ENCODE measurements at places on chromosomes 7 and 10.
A peak's percentile ranks its signal among the peaks of the same experiment; 100 is the strongest.

DNA sequence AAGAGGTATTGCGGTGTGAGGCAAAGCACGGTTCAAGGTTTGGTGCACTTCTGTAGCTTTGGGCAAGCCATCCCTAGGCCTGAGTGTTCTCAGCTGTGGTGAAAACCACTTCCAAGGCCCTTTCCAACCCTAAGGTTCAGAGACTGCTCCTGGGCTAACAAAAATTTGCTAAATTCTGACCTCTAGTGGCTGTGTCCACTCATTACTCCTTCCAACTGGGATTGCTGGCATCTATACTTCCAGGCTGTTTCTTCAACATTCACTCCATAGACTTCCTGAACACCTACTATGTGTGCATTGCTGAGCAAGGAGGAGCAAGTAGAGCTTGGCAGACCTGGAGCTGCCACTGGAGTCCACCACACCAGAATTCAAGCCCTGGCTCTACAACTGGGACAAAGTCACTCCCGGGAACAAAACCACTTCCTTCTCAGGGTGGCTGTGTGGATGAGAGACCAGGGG lies 29.3 kb upstream of the SH3PXD2A start:
- no peak for DNase-seq

GRCh38 chr10:1156616-1156886 lies 100.4 kb downstream of the WDR37 start:
- no peak for DNase-seq

DNA sequence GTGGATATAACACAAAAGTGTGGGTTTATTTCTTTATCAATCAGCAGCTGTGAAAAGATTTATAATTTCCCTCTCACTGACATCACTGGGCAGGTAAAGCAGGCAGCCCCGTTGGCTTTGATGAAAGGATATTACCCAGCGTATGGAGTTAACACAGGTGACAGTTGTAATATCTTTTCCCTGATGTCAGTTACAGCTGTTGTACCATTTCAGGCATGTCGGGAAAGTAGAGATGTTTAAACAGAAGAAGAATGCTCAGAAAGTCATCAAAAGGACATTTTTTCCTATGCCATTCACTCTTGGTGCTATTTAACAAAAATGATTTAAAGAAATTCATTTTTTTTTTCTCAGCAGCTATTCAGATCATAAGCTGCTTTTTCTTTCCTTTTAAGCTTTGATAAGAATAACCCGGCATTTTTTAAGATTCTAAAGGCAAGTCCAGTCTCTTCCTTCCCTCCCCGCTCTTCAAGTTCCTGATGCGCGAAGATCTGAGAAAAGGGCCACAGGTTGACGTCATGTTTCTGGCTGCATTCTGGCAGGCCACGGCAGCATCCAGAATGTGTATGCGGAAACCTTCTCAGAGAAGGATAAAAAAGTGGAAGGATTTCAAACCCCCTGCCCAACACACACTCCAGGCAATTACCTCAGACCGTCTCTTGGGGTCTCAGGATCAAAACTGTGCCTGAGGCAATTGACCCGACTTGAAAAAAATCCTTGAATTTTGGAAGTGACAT lies 32.5 kb upstream of the ADAM12 start:
- DNase-seq = no peak

- no peak for DNase-seq
Observed at GRCh38 chr7:128231021-128231420, 10.1 kb upstream of the LEP start.

DNA sequence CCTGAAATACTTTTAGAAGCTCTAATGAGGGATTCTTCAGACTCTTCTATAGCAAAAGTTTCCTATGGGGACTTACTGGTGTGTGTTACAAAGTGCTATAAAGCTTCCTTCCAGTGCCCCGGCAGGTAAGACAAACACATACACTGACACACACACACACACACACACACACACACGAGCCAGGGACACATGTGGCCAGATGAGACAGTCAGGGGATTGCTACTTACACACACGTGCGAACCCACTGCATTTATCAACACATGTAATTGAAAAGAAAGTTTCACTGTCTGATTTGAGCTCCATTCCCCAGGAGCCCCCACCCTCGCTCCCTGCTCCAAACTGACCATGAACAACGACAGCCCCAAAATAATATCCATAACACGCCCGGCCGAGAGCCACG lies 119.8 kb downstream of the PRPF18 start:
- DNase-seq = no peak

DNA sequence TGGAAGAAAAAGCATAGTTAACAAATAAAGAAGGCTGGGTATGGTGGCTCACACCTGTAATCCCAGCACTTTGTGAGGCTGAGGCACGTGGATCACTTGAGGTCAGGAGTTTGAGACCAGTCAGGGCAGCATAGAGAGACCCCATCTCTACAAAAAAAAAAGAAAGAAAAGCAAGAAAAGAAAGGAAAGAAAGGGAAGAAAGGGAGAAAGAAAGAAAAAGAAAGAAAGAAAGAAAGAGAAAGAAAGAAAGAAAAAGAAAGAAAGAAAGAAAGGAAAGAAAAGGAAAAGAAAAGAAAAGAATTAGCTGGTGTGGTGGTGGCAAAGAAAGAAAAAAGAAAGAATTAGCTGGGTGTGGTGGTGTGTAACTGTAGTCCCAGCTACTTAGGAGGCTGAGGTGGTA lies 3.1 kb upstream of the HILPDA start:
- no peak for DNase-seq

DNA sequence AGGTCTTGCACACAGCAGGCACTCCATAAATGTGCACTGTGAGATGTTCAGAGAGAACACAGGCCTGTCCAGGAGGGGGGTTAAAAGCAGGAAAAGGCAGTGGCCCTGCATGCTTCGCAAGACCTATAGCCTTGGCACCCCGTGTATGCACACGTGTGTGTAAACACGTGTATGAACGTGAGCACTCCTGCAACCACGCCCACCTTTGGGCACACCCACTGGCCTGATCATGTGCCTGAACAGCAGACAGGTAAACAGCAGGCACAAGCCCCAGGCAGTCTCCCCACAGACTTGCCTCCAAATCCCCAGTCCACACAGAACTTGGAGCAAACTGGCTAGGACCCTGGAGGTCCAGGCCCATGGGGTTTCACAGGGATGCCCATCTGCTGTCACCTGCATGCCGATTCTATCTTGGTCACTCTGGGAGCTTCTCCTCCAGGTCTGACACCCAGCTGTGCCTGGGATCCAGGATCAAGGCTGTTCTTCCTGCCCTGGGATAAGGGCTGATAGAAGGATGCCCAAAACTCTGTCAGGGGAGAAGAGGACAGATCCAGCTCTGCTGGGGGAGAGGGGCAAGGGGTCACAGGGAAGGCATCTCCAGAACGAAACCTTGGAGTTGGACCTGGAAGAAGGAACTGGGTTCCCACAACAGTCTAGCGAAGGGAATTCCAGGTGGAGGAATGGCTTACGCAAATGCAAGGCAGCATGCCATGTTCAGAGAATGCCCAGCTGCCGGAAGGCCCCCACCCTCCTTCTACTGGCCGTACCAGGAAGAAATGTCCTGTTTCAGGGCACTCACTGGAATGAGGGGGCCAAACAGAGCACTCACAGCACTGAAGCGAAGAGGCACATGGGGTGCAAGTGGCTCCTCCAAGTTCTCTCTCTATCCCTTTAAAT lies 14.3 kb upstream of the ZMIZ1 start:
- no peak for DNase-seq

DNA sequence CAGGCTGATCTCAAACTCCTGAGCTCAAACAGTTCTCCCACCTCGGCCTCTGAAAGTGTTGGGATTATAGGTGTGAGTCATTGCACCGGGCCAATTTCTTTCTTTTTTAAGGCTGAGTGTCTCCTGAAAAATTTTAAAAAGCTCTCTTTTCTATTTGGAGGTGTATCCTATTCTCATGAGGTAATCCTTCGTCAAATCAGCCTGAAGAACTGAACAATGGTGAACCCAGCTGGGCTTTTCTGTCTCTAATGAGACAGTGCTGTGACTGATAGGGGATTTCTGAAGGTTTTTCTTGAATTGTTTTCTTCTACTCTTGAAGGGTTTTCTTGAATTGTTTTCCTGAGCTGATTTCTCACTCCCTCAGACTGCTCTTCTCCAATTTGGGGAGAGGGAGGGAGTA lies 30.9 kb upstream of the CALU start:
- no peak for DNase-seq

DNA sequence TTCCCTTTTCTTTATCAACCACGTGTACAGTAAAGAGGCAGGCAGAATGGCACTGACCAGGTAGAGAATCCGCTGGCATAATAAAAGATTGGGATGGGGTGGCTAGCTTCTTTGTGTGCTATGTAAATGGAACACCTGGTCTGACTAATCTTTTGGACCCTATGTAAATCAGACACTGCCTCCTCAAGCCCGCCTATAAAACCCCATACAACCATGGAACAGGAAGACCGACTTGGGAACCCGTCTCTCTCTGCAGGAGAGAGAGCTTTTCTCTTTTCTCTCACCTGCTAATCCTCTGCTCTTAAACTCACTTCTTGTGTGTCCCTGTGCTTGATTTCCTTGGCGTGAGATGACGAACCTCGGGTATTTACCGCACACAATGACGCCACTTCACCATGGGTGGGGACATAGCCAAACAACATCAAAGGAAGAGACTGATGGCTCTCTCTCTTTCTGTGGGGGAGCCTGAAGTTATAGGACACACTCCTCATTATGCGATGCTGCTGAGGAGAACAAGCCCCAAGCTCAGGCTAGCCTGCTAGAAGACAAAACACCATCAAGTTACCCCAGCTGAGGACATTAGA lies 94.2 kb downstream of the ARL5B start:
- DNase-seq = no peak

DNA sequence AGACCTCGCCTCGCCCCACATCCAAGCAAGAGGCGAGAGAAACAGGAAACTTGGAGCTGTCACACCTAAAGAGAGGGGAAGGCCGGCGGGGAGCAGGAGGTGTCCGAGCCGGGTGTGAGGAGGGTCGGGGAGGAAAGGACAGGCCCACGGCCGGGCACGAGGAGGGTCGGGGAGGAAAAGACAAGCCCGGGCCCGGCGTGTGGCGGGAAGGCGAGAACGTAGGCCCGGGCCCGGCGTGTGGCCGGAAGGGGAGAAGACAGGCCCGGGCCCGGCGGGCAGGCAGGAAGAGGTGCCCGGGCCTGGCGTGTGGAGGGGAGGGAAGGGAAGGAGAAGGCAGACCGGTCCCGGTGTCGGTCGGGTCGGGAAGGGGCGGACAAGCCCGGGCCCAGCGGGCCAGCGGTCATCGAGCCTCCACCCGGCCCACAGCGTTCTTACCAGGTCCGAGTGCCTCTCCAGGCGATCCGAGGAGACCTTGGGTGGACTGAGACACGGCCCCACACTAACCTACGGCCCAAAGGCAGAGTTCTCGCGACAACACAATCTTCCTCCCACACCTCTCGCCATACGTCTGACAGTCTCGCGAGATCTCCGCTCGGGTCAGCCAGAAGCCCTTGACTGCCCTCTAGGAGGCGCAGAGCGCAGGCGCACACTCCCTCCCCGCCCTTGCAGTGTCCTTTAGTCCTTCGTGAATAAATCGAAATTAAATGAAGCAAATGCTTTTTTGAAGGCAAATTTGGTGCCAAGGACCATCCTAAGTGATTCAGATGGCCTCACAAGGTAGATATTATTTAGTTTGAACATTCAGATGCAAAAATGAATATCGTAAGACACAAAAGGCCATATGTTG lies at the start of gene NCOA4:
Gene NCOA4 (minus strand): TSS at position 533 of the 847 bp plus-strand sequence. CDS start 13,943 bp downstream, outside the sequence.
- peak; percentile 91 for DNase-seq

DNA sequence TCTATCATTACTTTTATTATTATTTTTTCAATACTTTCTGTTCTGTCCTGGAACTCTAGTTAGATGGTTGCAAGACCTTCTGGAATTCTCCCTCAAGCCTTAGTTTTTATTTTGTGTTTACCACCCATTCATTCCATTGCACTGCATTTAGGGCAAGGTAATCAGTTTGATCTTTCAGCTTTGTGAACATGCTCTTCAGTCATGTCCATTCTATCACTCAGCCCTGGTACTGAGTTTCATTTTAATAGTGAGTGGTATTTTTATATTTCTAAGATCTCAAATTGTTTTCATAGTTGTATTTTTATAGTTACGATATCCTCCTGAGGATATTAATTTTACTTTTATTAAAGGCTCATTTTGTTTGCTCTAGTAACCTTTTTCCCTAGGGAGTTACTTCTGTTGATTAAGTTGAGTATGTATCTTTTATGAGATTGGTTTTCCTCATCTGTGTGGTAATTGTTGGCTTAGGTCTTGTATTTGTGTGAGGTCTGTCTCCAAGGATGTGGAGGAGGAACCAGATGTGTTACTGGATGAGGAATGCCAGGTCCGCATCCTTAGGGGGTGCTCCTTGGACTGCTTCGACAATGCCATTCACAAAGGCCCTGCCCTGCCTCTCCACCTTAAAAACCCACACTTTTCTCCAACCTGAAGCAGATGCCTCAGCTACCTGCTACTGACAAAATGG lies 46.7 kb upstream of the RAB18 start:
- DNase-seq = no peak

DNA sequence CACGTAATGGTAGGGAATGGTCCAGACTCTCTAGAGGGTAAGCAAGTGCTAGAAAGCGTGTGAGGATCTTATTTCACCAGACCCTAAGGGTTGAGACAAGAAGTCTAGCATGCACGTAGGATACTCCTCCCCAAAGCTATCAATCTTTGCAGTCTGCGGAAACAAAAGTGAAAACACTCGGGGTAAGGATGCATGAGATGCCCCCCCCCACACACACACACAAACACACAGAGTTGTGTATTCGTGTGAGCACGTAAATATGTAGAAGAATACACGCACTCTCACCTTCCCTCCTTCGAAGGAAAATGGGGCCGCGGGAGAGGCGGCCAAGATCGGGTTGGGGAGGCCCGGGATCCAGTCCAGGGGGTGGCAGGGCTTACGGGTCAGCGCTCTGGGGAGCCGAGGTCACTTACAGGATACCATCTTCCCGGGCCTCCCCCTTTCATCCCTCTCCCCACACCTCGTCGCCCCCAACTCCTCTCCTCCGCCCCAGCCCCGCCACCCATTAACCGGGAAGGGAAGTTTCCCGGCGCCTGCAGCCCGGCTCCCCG lies 455 bp downstream of the CUL2 start:
- DNase-seq = peak; percentile 3

- no peak for DNase-seq
Observed at GRCh38 chr7:631291-631711, 95.2 kb upstream of the DNAAF5 start.

- DNase-seq = no peak
Observed at GRCh38 chr10:86071145-86071544, 295.4 kb downstream of the GRID1 start.

DNA sequence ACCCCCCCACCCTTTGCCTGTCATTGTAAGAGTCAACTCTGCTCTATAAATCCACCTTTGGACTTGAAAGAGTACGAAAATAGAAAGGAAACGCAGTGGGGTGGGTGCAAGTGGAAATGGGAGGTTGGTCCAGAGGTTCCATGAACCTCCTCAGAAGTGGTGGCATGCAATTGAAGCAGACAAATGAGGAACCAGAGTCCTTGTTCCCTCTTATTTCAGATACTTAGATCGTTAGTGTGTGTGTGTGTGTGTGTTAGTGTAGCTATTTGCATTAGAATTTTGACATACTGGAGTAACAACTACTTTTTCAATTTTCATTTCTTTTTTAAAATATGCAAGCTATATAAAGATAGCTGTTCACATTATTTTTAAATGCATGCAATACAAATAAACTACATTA lies 18.1 kb upstream of the TFAM start:
- DNase-seq = no peak
